MM.1S (cell line): ENCODE measurements at places on chromosomes 5 and 9.

GRCh38 chr9:135087899-135088347 lies 455 bp downstream of the OLFM1 start:
- DNase-seq, result no peak

DNA sequence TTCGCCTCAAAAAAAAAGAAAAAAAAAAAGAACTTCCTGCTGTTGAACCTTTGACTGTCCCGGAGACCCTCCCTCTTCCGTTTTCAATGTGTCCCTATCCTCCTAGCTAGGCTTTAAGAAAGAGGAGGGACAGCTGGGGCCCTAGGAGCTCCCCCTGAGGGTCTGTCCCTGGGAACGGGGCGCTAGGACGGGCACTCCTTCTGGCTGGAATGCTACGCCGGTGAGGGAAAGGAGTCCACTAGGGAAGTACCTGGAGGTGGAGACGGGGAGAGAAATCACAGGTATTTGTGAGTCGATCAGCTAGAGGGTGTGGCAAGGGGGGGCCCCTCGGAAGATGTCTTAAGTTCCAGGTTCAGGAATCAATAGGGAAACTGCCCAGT lies 4.6 kb downstream of the SIT1 start:
- DNase-seq, result no peak

DNA sequence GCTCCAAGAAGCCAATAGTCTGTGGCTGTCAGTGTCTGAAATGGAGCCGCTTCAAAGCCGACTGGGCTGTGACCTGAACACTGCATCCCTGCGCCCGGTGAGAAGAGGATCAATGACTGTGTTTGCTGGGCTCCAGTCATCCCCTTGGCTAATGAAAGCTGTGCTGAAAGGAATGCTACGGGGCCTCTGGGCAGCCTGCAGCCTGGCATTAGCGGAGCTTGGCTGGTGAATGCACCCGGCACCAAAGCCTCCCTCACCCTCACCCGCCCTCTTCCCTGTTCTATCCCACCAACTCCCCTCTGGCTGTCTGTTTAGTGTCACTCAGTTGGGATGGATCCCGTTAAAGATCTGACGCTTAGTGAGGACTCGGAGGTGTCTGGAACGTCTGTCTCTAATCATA lies 355.3 kb downstream of the BNC2 start:
- DNase-seq, result no peak

- no peak for DNase-seq
These were observed 91.8 kb upstream of the DAPK1 start for GRCh38 chr9:87405677-87406542.

DNA sequence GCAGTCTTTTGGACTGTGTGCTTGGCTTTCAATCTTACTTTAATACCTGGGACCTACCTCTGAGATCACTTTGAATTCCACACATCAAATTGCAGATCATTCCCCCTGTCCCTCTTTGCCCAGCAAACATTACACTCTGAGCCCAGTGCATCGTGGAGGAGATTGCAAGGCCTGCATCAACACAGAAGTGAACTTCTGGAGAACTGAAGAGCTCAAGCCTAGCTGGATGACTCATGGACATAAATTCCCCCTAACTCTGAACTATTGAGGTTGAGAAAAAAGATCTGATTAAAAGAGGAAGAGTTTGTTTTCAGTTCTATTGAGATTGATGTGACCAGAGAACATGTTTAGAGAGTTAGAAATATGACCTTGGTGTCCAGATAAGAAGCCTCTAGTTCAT lies 316.0 kb upstream of the DMAC1 start:
- no peak for DNase-seq

- peak; percentile 42 for DNase-seq
These were observed 970.0 kb downstream of the MAT2B start for GRCh38 chr5:164475339-164475977.

- DNase-seq, result no peak
These were observed 27.4 kb upstream of the SAP30L start for GRCh38 chr5:154418344-154418820.

- DNase-seq, result no peak
These were observed 10.5 kb downstream of the KIF4B start for GRCh38 chr5:155024015-155024414.

DNA sequence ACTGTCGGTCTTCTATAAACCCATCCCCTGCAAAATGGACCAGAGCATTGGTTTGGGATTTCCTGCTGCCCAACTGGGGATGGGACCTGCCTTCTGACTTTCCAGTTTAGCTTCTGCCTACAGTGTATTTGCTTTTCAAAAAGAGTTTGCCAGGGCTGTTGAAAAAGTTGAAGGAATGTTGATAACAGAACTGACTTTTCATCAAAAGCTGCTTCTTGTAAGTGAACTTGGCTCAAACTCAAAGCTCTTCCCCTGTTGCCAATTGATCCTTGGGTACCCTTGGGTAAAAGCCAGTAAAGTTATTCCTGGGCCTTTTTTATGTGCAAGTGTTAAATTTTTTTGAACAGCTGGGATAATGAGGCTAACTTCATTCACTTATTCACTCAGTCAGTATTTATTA lies 142.9 kb upstream of the SLC30A5 start:
- DNase-seq, result no peak

- DNase-seq, result no peak
These were observed 247.0 kb downstream of the TRPM3 start for GRCh38 chr9:70874451-70874850.

DNA sequence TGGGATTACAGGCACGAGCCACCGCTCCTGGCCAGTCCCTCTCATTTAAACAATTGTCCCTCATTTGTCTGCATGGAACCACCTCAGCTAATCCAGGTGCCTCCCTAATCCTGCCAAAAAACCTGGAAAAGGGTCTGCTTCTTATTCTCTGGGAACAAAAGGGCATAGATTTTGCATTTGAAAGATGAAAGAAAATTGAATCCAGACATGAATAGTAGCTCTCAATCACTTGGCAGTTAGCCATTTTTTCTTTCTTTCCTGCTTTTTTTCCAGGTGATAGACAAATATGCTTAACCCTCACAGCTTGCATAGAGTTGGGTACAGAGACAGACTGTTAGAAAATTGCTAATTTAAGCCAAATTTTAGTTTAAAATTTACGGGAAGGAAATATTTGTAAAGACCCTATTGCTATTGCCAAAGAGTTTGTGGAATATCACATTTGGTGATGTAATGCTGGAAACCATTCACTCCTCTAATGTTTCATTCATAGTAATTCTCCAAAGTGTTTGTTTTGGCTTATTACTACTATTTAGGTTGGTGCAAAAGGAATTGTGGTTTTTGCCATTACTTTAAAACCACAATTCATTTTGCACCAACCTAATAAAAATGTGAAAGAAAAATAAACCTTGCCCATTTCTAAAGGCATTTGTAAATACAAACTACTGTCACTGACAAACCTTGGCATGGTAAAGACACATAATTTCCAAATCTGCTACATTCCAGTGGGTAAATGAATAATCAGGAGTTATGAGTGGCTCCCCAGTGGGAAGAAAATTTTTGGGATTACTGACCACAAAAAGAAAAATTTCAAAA lies 80.5 kb upstream of the JAK2 start:
- no peak for DNase-seq

GRCh38 chr9:26510137-26510536 lies 382.5 kb downstream of the CAAP1 start:
- DNase-seq, result no peak

GRCh38 chr5:67476531-67476930 lies 279.9 kb upstream of the CD180 start:
- DNase-seq, result no peak

DNA sequence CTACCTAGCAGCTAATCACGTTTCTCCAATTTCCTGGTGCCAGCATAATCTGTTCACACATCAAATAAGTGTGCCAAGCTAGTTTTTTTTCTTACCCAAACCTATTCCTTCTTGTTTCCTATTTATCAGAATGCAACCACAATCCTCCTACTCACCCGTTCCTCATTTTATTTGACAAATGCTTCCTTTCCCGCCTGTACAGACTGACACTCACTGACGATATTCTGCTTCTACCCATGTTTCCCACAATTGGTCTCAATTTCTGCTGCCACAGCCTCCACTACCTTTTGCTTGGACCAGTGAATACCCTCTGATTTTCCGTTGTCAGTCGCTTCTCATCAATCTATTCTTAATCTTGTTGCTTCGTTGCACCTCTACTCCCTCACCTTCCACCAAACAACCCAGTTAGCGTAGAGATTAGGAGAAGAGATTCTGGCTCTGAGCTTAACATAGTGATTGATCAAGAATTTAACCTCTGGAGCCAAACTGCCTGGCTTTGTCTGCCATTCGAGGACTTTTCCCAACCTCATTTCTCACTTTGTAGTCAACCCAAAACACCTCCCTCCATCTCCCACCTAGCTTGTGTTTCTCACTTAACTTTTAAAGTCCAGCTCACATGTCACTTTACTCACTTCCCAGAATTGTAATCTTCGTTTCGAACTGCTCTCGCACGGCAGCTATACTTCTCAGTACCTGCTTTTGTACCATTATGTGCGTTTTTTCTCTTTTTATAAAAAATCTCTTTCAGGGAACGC lies 729 bp upstream of the TMEM38B start:
- DNase-seq, result peak; percentile 19

DNA sequence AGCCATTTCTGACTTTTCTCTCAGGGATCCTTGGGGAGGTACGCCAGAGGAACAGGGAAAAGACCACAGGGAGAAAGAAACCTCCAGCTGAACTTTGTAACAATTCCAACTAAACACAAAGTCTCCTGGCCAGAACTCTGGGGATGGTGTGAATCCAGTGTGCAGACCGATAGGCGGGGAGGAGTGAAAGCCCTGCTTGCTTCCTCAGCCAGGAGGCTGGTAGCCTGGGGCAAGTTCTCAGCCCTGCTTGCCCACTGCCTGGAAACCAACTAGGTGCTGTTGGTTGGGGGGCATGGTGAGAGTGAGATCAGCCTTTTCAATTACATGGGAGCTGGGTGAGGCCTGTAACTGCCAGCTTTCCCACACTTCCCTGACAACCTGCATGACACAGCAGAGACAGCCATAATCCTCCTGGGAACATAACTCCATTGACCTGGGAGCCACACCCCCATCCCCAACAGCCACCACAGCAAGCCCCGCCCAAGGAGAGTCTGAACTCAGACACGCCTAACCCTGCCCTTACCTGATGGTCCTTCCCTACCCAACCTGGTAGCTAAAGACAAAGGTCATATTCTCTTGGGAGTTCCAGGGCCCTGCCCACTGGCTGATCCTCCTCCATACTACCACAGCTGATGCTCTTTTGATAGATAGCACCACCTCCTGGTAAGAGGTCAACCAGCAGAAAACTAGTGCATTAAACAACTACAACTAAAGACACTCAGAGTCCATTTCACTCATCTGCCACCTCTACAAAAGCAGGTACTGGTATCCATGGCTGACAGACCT lies 100.1 kb upstream of the TNFAIP8 start:
- DNase-seq, result peak; percentile 41
